ENCODE measurements at places on chromosomes 2 and 18.

- no peak for DNase-seq
These were observed 33.9 kb downstream of the CRYGD start for GRCh38 chr2:208090420-208090819.

DNA sequence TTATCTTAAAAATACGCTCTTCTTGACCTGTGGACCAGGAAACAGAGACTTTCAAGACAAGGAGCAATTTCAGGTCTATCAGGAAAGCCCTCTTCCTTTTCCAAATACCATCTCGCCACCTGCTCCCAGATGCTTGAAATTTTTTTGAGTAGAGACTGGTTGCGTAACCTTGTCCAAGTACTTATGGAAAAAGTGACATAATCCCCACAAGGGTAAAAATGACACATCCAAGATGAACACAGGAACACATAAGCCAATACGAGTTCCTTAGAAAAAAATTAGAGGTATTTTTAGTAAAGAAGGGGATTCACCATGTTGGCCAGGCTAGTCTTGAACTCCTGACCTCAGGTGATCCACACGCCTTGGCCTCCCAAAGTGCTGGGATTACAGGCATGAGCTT is 1.8 kb downstream of the SERPINB13 start:
- no peak for DNase-seq

- DNase-seq: no peak
These were observed 16.7 kb downstream of the PSMD14 start for GRCh38 chr2:161324876-161325275.

- DNase-seq: no peak
These were observed 532.2 kb downstream of the RIT2 start for GRCh38 chr18:42583283-42583731.

DNA sequence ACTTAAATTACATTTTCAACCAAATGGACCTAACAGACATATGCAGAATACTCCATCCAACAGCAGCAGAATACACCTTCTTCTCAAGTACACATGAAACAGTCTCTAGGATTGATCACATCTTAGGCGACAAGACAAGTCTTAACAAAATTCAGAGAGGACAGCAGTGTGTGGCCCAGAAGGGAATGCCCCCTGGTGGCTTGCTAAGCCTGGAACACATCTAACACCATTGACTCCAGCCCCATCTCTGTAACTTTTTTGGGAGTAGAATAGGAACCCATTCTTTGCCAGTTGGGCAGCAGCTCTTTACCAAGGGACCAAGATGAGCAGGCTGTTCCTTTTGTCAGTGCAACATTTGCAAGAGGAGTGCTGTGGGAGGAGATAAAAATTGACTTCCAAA is 249.9 kb downstream of the PLCL1 start:
- peak; percentile 57 for DNase-seq

- DNase-seq: no peak
These were observed 323.3 kb downstream of the ZNF804A start for GRCh38 chr2:184921676-184922075.

DNA sequence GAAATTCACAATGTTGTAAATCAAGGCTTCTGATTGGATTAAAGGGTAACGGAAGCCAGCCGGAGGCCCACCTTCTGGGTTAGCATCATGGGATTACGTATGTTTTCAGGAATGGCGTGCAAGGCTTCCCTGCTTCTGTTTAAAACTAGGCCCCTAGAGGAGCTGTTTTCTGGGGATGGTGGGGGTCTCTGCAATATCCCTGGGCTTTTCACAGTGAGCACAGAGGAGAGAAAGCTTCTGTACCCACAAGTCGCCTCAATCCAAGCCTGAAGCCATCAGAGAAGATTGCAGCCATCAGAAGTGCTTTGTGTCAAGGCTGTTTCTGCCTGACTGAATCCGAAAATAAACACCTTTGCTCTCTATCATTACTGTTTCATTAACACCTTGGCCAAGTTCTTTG is 226.9 kb upstream of the SMIM21 start:
- DNase-seq: no peak

DNA sequence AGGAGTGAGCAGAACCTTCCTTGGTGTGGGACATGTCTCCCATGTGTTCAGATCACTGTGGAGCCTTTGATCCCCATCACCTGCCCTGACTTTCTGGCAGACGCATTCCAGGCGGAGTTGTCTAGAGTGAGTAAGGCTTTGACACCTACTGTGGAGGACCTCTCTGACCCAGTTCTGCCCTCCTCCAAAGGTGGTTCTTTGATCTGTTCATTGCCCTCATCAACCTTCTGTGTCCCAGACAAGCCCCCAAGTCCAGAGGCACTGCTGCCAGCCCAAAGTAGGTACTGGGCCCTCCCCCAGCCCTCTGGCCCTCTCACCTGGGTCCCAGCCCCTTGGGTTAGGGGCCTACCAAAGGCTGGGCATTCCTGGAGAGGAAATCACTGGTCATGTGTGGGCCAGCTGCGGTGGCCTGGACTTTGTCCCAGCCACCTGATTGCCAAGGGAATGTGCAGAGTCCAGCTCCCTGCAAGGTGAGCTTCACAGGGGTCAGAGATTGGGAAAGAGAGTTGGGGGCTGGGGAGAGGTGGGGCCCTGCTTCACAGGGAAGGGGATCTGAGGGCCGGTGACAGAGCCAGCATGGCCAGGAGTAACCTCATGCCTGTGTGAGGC is 12.1 kb upstream of the FAHD2A start:
- no peak for DNase-seq

GRCh38 chr18:74476140-74476539 is 19.0 kb upstream of the DIPK1C start:
- DNase-seq: peak; percentile 67

DNA sequence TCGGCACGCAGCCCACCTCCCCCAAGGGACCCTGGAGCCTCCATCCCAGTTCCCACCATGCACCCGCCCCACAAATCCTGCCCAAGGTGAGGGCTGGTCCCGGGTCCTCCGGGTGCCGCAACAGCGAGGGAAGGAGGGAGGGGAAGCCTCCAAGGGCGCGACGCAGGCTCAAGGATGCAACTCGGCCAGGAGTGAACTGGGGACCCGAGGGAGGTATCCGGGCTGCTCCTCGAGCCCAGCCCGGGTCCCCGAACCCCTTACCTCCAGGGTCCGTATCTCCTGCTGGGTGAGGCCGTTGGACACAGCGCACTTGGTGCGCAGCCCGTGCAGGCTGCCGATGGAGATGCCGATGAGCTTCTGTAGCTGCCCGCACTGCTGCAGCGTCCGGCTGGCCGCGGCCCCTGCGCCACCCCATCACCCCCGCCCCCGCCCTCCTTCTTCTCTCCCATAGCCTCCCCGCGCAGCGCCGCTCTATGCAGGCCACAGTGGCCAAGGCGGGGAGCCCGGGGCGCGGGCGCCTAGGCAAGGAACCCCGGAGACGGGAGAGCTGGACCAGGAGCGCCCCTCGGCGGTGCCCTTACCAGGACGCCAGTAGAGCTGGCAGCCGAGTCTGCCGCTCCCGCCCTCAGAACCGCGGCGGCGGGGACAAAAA is 124.1 kb downstream of the ANKRD30BL start:
- peak; percentile 56 for DNase-seq

GRCh38 chr2:28590496-28591301 is 94.8 kb downstream of the PLB1 start:
- DNase-seq: no peak

- DNase-seq: no peak
These were observed 214.6 kb downstream of the TSN start for GRCh38 chr2:121969766-121970639.

- no peak for DNase-seq
These were observed 143.6 kb downstream of the OSR1 start for GRCh38 chr2:19214682-19215391.

DNA sequence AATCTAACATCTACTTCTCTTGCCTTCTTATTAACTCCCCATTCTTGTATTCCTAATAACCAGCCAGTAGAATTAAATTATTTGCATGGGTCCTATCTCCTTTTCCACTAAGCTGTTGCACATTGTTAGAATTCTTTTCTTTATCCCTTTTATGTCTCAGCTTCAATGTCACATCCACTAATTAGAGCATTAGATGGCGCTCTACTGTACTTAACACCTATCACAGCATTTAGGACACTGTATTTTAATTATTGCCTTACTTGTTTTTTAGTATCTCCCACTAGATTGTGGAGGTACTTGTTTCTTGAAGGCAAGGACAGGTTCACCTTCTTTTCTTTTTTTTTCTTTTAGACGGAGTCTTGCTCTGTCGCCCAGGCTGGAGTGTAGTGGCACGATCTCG is 3.8 kb downstream of the LIPT1 start:
- DNase-seq: no peak

DNA sequence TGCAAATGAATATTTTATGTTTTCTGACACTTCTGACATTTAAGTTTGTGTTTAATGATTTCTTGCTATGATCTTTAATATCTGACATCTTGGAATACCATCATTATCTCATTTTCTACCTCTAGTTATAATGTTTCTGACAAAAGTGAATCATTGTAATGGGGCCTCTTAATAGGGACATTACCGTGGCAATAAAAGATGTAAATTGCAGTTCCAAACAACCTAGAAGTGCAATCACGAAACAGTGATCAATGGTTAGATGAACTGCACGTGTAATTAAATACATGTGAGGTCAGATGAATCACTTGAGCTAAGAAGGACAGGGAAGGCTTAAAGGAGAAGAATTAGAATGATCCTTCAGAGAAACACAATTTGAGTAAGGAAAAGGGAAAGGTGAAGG is 1078.3 kb downstream of the DPP10 start:
- no peak for DNase-seq

- DNase-seq: no peak
These were observed 106.8 kb upstream of the GALNT5 start for GRCh38 chr2:157150747-157151146.

GRCh38 chr2:183219888-183220287 is 95.6 kb downstream of the NUP35 start:
- no peak for DNase-seq

GRCh38 chr2:54966165-54966832 is 84.0 kb downstream of the RTN4 start:
- no peak for DNase-seq

DNA sequence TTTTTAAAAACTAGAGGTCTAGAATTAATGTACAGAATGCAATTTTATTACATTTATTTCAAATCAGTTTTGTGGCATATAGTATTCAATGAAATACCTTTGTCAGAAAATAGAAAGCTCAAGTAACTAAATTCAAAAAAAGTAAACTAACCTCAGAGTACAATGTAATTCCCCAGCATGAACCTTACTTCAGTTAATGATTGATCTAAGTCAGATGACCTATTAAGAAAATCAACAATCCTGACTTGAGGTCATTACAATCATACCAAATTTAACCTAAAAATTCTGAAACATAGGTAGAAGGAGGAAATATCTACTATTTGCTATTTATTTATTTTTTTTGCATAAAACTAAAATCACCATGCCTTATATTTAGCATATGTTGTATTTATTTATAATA is 142.9 kb downstream of the CCDC102B start:
- no peak for DNase-seq

- DNase-seq: peak; percentile 51
These were observed 139.1 kb downstream of the IRS1 start for GRCh38 chr2:226660526-226660925.

DNA sequence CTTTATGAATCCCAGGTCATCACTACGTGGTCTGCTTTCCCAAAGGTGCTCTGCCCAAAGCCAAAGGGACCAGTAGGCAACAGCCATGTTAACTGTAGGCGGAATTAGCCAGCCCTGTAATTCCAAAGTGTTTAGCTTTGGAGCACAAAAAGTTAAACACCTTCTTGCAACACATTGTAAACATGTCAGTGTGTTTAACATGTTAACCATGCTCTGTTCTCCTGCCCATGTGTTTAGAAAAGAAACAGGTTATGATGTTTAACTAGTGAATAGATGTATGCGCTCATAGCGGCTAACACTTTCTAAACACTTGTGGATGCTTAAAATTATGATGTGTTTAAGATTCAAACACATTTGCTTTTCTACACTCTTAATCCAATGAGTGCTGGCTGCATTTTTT is 292.4 kb downstream of the SRBD1 start:
- no peak for DNase-seq

DNA sequence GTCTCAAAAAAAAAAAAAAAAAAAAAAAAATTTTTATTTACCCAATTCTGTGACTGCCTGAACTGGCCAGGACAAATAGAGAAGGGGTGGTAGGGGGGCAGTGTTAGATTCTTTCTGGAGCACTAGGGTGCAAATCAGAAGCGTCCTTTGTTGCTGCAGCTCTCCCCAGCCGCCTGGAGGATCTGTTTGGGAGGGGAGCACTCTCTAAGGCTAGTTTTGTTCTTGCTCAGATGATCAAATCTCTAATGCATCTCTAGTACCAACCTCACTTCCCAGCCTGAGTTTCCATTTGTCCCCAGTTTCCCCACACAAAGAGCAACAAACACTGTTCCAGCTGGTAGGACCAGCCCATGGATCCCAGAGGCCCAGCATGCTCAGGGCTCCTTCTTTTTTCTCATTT is 83.0 kb downstream of the GBX2 start:
- no peak for DNase-seq

- DNase-seq: peak; percentile 25
These were observed 84.8 kb downstream of the VRK2 start for GRCh38 chr2:58131191-58132011.

DNA sequence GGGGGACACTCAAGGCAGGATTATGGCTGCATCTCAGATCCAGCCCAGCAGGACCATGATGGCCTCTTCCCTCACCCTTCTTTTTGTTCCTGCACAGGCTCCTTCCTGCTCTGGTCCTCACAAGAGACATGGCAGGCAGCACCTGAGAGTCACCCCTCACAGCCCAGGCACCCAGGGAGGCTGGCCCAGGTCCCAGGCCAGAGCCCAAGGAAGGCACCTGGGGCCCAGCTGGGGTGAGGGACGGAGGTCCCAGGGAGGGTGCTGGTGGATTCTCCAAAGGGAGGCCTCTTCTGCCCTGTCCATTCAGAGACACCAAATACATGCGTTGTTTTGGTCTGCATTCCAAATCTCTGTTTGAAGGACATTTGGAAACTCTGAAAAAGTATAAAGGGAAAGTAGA is 285.4 kb upstream of the HS6ST1 start:
- no peak for DNase-seq

DNA sequence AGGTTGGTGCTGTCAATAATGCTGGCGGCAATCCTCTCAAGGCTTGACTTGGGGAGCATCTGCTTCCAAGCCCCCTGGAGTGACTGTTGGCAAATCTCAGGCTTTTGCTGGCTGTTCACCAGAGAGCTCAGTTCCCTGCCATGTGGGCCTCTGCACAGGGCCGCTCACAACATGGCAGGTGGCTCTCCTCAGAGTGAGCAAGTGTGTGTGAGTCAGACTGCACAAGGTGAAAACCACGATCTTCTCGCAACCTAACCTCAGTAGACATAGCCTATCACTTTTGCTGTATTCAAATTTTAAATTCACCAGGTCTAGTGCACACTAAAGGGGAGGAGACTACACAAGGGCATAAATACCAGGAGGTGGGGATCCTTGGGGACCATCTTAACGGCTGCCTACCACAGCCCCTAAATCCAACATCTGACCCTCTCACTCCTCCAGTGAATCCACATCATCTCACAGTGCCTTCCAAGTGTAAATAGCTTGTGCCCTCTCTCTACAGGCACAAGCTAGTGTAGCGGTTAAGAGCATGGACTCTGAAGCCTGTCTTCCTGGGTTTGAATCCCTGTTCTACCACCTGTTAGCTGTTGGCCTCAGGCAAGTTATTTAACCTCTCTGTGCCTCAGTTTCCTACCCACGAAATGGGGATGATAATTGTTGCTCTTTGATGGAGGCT is 187.7 kb upstream of the CXCR4 start:
- no peak for DNase-seq

- no peak for DNase-seq
These were observed 257.5 kb upstream of the REG3G start for GRCh38 chr2:78768016-78768415.

GRCh38 chr18:67608191-67608590 is 91.7 kb upstream of the DSEL start:
- DNase-seq: no peak
